ENCODE measurements at places on chromosomes 6 and 20.

DNA sequence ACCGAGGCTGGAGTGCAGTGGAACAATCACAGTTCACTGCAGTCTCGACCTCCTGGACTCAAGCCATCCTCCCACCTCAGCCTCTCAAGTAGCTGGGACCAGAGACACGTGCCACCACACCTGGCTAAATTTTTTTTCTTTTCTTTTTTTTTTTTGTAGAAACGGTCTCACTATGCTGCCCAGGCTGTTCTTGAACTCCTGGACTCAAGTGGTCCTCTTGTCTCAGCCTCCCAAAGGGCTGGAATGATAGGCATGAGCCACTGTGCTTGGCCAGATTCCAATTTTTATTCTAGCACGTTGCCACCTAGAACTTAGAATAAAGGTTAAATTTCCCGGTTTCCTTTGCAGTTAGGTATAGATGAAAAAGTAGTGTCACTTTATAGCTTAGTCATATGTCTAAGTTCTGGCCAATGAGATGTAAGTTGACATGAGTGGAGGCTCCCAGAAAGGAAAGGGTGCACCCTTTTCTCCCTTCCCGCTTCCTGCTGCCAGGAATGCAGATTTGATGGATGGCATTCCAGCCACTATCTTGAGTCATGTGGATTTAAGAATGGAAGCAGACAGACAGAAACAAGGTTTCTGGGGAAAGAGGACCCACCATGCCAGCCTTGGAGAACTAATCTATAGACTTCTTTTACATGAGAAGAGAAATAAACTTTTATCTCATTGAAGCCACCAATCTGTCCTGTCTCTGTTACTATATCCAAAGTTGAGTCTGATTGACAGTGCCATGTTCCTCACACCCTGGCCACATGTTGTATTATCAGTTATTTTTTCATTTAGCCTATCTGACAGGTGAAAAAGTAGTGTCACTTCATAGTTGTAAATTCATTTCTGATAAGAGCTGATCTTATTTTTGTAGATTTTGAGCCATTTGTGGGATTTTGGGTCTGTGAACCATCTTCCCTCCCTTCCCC is 60.6 kb upstream of the NCOA3 start:
- no peak for DNase-seq

DNA sequence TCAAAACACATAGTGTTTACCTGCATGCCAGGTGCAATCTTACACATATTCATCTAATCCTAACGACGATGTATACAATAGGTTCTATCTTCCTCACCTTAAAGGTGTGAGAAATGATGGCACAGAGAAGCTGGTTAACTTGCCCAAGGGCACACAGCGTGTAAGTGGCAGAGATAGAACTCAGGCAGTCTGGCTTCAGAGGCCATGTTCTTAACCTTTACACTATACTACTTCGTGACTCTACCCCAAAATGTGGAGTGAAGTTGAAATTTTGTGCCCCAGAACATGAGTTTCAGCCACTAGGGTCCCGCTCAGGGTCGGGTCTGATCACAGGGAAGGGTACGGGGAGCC is 584 bp downstream of the VPS52 start:
- no peak for DNase-seq

DNA sequence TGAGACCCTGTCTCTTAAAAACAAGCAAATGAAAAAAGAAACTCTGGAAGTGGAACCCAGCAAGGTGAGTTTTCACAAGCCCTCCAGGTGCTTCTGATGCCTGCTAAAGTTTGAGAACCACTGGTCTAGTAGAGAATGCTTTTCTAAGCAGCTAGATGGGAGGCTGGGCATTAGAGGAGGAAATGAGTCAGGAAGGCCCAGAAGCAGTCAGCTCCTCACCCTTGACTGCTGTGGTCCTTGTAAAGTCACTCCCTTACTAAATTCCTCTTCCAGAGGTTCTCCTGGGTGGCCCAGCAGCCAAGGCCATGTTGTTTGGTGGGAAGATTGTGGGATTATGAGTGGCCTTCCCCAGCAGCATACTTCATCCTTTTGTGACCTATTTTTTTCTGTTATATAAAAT is 52.0 kb upstream of the FYN start:
- DNase-seq, result no peak

GRCh38 chr6:19753826-19754225 is 83.3 kb upstream of the ID4 start:
- no peak for DNase-seq

- DNase-seq, result no peak
These were observed 71.2 kb upstream of the SGK1 start for GRCh38 chr6:134389129-134389528.

DNA sequence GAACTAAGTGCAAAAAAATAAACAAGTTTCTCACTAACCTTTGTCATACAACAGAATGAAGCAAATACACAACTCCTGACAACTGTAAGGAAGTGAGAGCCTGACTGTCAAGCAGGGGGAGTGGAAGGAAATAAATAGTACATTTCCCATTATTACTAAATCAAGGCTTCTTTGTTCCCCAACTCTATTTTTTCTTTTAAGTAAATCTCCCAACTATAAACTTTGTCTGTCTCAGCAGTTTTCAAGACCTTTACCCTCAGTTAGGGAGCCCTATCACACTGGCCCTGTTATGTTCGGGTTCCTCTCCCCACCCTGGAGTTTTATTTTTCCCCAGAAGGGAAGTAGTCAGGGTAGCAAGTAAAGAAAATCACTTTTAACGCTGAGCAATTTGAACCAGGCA is 24.1 kb upstream of the IPCEF1 start:
- DNase-seq, result no peak

DNA sequence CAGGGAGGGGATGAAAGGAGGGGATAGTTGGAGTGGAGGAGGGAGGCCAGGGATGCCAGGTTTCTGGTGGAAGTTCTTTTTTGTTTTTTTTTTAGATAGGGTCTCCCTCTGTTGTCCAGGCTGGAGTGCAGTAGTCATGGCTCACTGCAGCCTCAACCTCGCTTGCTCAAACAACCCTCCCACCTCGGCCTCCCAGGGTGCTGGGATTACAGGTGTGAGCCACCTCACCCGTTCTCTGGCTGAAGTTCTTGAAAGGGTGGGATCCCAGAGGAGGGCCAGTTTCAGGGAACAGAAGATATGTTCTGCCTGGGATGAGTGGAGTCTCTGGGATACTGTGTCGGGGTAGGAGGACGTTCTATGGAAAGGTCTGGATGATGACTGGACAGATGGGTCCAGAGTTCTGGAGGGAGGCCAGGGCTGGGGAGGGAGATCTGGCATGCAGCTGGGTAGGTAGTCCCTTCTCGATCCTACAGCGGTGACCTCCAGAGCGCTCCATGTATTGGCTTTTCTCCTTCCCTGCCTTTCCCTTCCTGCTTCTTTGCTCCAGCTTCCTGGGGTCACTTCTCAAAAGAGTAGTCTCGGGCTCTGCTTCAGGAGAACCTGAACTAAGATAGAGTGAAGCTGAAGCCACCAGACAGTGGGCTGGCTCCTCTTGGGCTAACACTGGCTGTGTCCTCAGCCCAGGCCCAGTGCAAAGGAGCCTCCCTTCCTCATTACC is 12.7 kb upstream of the SRC start:
- DNase-seq, result no peak

All from T-helper 22 cell (primary cell).